Pancreas (tissue), 10 donors: ENCODE measurements at places on chromosomes 13 and 19. TPM values are rescaled to one million over a fixed set of nuclear protein-coding genes. Genes with fewer than 3 reads are reported as not detected.

DNA sequence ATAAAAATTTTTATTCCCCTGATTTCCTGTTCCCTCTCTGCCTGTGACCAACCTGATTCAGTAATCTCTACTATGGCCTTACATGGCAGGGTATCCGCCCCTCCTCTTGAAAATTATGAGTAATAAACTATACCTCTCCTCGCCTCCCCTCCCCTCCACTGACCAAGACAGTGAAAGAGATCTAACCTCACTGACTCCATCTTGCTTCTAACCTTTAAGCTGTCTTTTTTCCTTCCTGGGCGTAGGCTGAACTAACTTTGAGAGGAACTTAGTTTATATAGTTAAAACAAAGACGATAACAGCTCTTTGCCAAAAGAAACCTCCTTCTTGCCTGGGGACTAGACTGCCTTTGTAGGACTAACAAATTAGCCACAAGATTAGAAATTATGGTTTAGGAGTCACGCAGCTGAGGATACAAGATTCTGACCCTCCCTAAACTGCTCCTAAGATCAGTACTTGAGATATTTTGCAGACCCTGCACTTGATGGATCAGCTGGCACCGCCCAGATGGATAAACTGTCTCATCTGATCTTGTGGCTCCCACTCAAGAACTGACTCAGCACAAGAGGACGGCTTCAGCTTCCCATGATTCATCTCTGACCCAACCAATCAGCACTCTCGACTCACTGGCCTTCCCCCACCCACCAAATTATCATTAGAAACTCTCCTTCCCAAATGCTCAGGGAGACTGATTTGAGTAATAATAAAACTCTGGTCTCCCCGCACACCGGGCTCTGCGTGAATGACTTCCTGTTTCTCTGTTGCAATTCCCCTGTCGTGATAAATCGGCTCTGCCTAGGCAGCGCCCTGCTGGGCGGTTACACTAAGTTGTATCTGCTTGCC, 187.1 kb downstream of the TDRD3 start:
- DNase-seq: no peak

DNA sequence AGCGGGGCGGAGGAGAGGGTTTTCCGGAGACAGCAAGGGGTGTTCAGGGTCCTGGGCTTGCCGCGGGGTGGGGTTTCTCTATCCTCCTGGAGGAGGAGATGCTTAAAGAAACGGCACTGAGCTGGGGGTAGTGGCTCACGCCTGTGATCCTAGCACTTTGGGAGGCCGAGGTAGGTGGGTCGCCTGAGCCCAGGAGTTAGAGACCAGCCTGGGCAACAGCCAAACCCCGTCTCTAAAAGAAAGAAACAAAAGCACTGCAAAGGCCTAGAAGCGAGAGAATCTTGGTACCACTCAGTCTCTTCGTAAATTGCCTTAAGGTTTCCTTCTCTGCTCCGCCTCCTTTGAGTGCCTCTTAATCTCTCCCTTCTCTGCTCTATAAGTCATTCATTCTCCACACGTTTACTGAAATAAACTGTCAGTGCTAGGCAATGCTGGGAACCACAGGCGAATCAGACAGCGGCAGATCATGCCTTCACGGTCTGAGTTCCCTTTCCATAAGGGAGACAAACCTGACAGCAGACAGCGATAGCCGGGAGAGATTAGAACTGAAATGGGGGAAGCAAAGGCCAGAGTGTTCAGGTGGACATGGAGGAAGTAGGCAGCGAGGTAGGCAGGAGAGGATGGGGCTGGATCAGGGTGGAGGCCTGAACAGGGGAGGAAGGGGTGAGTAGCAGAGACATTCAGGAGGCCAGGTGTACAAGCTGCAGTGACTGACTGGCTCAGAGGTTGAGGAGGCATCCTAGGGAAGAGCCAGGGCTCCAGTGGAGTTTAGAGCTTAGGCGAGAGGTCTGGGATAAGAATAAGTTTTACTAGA, 580 bp downstream of the EIF3K start:
- no peak for DNase-seq

GRCh38 chr13:44884076-44884729, 105.1 kb downstream of the NUFIP1 start:
- no peak for DNase-seq

DNA sequence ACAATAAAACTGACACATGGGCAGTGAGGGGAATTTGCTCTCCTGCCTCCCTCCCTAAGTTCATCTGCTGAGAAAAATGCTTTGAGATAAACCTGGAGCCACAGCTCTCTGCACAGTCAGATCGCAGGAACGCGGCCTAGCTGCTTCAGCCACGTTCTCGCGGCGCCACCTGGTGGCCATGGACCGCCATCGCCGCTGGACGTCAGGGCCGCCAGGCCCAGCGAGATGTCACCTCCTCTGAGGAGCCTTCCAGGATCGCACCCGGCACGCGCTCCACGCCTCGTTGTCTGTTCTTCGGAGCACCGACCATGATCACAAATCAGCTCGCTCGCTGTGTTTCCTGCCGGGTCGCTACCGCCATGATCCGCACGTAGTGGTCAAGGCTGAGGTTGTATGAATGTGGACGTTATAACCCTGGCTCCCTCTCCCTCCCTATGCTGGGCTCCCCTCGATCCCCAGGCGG, 20.6 kb upstream of the USP29 start:
- peak; percentile 8 for DNase-seq

DNA sequence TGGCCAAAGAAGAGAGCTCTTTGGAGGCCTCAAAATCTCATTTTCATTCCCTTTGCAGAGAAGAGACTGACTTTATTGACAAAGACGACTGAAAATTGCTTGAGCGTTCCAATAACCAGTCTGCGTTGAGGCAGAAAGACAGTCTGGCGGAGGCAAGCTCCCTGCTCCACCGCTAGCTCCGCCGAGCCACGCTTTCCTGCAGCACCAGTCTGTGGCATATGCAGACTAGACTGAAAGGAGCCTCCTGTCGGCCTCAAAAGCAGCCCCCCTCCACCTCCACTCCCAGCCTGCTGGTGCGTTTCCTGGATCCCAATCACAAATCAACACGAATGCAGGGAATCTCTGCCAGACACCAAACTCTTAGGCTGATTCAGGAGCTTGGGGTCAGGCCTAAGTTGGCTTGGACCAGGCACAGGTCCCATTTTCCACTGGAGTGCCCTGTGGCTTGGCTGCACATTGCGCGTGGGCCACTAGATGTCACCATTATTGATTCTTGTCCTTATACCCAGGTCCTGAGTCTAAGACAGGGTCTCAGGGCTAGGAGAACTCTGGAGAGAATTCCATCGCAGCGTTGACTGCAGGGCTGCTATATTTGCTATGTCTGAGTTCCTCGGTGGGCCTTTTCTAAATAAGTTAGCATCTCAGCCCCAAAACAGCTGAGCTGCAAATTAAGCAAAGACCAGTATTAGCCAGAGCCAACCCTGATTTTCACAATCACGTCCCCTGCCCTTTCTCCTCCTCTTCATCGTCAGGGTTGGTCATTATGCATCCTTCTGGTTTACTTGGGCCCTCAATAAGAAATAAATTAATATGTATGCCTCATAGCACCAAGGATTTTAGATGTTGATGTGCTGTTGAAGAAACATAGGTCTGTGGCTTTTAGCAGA, 5.2 kb upstream of the ZNF507 start:
- peak; percentile 55 for DNase-seq

- no peak for DNase-seq
Measured at GRCh38 chr19:17293605-17294004, 9.6 kb downstream of the ABHD8 start.

DNA sequence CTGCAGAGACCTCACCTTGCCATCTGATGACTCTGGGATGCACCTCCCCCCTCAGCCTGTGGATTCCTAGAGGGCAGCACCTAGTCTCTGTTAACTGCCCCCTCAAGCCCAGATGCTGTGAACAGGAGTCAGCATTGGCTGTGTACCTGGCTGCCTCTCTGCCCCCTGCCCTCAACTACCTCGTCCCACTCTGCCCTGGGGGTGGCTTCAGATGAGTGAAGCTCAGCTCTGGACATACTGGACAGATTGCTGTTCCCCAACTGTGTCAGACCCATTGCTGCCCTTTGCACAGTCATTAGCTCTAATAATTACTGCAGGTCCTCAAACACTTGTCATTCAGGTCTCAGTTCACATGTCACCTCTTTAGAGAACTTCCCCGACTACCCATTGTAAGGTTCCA, 182.1 kb upstream of the TSHZ3 start:
- no peak for DNase-seq

DNA sequence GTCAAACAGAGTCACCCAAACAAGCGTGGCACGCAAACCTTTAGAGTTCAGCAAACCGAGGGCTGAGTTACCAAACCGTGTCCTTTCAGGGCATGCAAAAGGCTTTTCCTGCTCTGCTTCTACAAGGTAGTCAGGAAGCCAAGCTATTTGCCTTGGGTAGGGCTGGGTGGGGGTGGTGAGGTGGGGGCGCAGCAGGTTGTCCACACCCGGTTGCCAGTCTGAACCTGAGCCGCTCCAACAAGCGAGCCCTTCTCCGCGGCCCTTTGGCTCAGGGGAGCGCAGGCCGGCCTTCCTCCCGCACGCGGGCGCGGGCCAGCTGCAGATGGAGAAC, 347 bp upstream of the CLDN10 start:
- DNase-seq: no peak

ARHGAP33 gene
- total RNA-seq: 2.7 TPM

- no peak for DNase-seq
Measured at GRCh38 chr19:32647361-32647760, 27.6 kb downstream of the ANKRD27 start.

STOML3 gene
- not detected for total RNA-seq

GRCh38 chr13:43994999-43995859, 115.5 kb downstream of the LACC1 start:
- no peak for DNase-seq

DNA sequence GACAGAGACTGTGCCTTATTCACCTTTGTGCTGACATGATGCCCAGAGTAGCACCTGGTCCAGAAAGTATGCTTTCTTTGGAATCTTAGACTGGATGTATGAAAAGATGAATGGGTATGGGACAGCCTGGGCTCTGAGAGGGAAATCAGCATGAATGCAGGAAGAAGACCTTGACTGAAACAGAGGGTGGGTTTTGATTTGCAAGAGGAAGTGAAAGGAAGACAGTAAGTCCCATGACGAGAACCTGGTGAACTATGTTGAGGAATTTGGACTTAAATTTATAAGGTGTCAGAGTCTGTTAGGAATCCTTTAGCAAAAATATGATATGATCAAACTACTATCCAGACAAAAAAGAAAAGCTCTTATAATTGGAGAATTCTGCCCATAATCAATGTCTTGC, 301.9 kb downstream of the SPRY2 start:
- no peak for DNase-seq

DNA sequence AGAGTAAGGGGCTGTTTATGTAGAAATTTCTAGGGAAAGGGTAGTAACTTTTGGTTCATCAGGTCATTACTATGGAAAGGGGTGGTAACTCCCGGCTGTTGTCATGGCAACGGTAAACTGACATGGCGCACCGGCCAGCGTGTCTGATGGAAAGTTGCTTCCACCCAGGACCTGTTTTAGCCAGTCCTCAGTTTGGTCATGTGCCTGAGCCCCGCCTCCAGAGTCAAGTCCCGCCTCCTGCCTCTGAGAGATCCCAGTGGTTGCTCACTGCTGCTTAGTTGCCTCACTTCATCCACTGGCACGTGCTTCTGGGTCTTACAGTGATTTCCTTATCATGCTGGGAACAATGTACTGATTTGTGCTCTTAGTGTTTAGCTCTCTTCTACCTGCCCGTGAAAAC, 455.2 kb upstream of the ZNF507 start:
- no peak for DNase-seq

DNA sequence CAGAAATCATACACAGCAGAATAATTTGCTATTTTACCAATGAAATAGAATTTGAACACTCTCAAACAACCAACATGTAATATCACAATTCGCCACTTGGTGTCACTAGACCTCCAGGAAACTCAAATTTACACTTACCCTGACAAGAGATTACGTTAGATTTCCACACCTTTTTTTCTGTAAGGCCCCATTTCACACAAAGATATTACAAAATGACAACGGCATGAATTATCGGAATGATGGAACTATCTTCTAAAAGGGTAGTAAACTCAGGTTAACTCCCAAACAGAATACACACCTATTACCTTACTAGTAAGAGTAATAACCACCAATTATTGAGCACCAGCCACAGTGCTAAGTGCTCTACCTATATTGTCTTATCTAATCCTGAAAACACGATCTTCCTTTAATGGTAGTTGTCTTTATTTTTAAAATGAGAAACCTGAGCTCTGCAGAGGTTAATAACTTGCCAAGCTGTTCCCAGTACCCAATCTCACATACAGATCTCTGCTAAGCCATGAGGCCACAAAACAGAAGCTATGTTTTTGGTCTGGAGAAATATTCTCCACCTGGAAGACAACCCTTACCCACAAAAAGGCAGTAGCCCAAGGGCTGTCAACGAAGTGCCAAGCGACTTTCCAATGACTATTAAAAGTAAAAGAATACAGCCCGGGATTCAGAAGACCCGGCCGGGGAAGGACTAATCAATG, 152.4 kb downstream of the DCLK1 start:
- DNase-seq: no peak

DNA sequence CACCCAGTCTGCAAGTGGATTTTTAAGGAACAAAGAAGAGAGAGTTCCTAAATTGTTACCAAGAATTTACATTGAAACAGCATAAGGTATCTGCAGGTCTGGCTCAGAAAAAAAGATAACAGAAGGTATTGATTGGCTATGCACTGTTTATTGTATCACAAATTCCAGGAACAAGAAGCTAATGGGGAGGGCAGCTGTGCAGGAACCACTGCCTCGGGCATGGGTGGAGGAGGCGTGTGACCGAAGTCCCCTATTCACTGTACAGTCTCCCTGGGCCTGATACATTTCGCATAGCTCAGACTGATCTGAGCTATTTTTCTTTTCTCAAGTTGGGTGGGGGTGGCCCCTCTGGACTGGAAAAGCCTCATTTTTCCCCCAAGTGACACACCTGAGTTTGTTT, 11.7 kb downstream of the NECTIN2 start:
- DNase-seq: no peak

DNA sequence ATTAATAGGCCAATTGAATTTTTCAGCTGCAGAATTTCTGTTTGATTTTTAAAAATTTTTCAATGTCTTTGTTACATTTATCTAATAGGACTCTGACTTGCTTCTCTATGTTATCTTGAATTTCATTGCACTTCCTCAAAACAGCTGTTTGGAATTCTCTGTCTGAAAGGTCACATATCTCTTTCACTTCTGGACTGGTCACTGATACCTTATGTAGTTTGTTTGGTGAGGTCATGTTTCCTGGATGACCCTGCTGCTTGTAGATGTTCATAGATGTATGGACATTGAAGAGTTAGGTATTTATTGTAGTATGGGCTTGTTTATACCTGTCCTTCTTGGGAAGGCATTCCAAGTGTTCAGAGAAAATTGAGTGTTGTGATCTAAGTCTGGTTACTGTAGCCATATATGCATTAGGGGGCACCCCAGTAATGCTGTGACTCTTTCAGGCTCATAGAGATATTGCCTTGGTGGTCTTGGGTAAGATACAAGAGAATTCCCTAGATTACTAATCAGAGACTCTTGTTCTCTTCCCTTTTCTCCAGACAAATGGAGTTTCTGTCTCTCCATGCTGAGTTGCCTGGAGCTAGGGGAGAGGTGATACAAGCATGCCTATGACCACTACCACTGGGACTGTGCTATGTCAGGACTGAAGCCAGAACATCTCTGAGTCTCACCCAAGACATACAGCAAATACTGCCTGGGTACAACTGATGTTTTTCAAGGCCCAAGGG, 27.8 kb downstream of the RFC3 start:
- DNase-seq: no peak

SGCG gene
- not detected for total RNA-seq

FAM216B gene
- not detected for total RNA-seq

RAD23A gene
- total RNA-seq: 47.0 TPM

- DNase-seq: no peak
Measured at GRCh38 chr13:108212886-108213285, 2.5 kb downstream of the LIG4 start.

FGF22 gene
- 0.22 TPM for total RNA-seq
